ENCODE measurements at places on chromosomes 12 and 14. TPM values are rescaled to one million over a fixed set of nuclear protein-coding genes. Genes with fewer than 3 reads are reported as not detected.

LMNTD1 gene
- not detected for total RNA-seq

PLCZ1 gene
- total RNA-seq = not detected

MGAT4C gene
- not detected for total RNA-seq

YY1 gene
- 88.1 TPM for total RNA-seq

LMBR1L gene
- 187 TPM for total RNA-seq

FOXG1 gene
- total RNA-seq = not detected

OR6C2 gene
- not detected for total RNA-seq

AMDHD1 gene
- 1.5 TPM for total RNA-seq

CLEC12A gene
- not detected for total RNA-seq

NRXN3 gene
- not detected for total RNA-seq

AICDA gene
- total RNA-seq = 0.94 TPM

NEMP1 gene
- total RNA-seq = 40.1 TPM

TAS2R31 gene
- total RNA-seq = 5.7 TPM

SLC24A4 gene
- not detected for total RNA-seq

NPC2 gene
- 95.3 TPM for total RNA-seq

BBS10 gene
- 11.2 TPM for total RNA-seq

GSC gene
- total RNA-seq = not detected

KRT80 gene
- not detected for total RNA-seq

PTPRO gene
- total RNA-seq = 17.8 TPM

MDM1 gene
- total RNA-seq = 38.3 TPM

KIF26A gene
- not detected for total RNA-seq

PROX2 gene
- not detected for total RNA-seq

RND1 gene
- total RNA-seq = 18.7 TPM

RNASE11 gene
- total RNA-seq = not detected

FAM181A gene
- not detected for total RNA-seq

KRT81 gene
- not detected for total RNA-seq

FOXN4 gene
- not detected for total RNA-seq

DIP2B gene
- total RNA-seq = 45.5 TPM

PLEK2 gene
- not detected for total RNA-seq

Data from B cell (primary cell).